ENCODE measurements at places on chromosomes 12 and 14. TPM values are rescaled to one million over a fixed set of nuclear protein-coding genes. Genes with fewer than 3 reads are reported as not detected.
A peak's percentile ranks its signal among the peaks of the same experiment; 100 is the strongest.

GRCh38 chr12:97960225-97960624, 497.6 kb downstream of the RMST start:
- H3K36me3 ChIP-seq, result no peaks in the 10 kb centered on the region
- no peaks in the 10 kb centered on the region for H3K4me1 ChIP-seq
- no peaks in the 10 kb centered on the region for H3K27me3 ChIP-seq
- DNase-seq, result no peak
- no peak overlapping the region for H3K4me3 ChIP-seq

The CDH24 gene
- 6.2 TPM for total RNA-seq

DNA sequence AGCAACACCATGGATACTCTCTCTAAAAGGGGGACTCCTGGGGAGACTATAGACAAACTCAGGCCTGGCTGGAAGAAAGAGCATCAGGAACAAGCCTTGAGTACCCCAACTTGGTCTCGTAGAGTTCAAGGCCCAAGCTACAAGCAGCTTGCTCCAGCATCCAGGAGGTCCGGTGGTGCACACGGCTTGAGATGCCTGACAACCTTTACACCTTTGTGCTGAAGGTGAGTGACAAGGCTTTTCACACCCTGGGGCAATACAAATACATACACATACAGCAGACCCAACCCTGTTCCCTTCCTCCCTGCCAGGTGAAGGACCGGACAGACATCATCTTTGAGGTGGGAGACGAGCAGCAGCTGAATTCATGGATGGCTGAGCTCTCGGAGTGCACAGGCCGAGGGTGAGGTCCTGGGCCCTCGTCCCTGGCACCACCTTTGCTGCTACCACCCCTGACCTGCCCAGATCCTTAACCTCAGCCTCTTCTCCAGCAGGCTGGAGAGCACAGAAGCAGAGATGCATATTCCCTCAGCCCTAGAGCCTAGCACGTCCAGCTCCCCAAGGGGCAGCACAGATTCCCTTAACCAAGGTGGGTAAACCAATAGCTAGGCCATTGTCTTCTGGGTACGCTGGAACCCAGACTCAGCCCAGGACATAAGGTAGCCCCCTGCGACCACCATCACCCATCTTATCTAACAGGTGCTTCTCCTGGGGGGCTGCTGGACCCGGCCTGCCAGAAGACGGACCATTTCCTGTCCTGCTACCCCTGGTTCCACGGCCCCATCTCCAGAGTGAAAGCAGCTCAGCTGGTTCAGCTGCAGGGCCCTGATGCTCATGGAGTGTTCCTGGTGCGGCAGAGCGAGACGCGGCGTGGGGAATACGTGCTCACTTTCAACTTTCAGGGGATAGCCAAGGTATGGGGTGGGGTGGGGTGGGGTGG, 41.2 kb downstream of the SH2B3 start:
- no peak overlapping the region for H3K4me3 ChIP-seq
- no peaks in the 10 kb centered on the region for H3K27me3 ChIP-seq
- H3K27ac ChIP-seq, result no peak overlapping the region
- peaks cover 27% of the 10 kb centered on the region for H3K4me1 ChIP-seq

DNA sequence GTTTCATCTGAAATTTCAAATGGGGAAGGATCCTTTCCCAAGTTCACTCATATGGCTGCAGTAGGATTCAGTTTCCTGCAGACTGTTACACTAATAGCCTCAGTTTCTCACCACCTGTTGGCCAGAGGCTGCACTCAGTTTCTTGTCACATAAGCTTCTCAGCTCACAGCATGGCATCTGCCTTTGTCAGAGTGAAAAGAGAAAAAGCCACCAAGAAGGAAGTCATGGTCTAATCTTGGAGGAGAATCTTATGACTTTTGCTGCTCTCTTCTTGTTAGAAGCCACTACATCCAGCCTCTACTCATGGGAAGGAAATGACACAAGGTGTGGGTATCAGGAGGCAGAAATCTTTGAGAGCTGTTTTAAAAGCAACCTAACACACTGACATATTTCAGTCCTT, 39.4 kb upstream of the BTG1 start:
- H3K27me3 ChIP-seq, result no peaks in the 10 kb centered on the region
- H3K27ac ChIP-seq, result no peak overlapping the region
- H3K36me3 ChIP-seq, result no peaks in the 10 kb centered on the region
- no peaks in the 10 kb centered on the region for H3K4me1 ChIP-seq

The FOXA1 gene
- not detected for total RNA-seq

GRCh38 chr14:40576880-40577478, 1029.7 kb upstream of the LRFN5 start:
- DNase-seq, result no peak
- H3K27ac ChIP-seq, result no peak overlapping the region
- no peak overlapping the region for H3K4me3 ChIP-seq
- no peaks in the 10 kb centered on the region for H3K27me3 ChIP-seq
- no peaks in the 10 kb centered on the region for H3K36me3 ChIP-seq
- H3K4me1 ChIP-seq, result no peaks in the 10 kb centered on the region

The MIP gene
- not detected for total RNA-seq

DNA sequence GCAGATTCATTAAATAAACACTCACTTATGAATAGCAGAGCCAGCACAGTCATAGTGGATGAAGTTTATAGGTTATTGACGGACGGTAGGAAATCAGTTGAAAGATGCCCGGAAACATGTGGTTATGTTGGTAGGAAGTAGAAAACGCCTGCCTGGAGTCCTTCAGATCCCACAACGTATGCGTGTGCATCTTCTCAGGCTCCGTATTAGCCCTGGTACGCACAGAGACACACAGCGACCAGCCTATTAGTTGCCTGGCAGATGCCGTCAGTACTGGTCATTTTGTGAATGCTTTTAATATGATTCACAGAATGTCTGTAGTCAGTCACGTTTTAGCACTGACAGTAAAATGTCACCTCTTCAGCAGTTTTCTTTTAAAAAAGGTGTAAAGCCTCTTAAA, 196.4 kb downstream of the RGS6 start:
- no peaks in the 10 kb centered on the region for H3K27me3 ChIP-seq
- H3K36me3 ChIP-seq, result no peaks in the 10 kb centered on the region
- no peak for DNase-seq

- H3K27me3 ChIP-seq, result no peaks in the 10 kb centered on the region
- no peak for DNase-seq
- H3K4me1 ChIP-seq, result peaks cover 3% of the 10 kb centered on the region
- H3K4me3 ChIP-seq, result no peak overlapping the region
- H3K27ac ChIP-seq, result peak overlapping the region; percentile 43
Observed at GRCh38 chr14:75299576-75299975, 20.9 kb downstream of the FOS start.

GRCh38 chr12:65885716-65886115, 61.4 kb downstream of the HMGA2 start:
- H3K27ac ChIP-seq, result no peak overlapping the region
- H3K27me3 ChIP-seq, result no peaks in the 10 kb centered on the region
- H3K4me3 ChIP-seq, result no peak overlapping the region
- H3K4me1 ChIP-seq, result peaks cover 5% of the 10 kb centered on the region

DNA sequence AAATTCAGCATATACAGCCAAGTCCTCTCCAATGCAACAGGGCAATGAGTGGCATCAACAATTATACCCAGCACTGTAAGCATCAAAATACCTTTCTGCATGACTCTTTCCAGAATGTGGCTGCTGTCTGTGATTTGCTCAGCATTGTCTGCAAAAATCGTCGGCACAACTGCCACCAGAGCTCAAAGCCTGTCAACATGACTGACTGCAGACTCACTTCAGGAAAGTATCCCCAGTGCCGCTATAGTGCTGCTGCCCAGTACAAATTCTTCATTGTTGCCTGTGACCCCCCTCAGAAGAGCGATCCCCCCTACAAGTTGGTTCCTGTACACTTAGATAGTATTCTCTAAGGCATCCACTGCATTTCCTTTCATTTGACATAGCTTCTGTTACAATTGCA, 735 bp downstream of the RNASE6 start:
- H3K4me1 ChIP-seq, result no peaks in the 10 kb centered on the region
- DNase-seq, result no peak
- H3K4me3 ChIP-seq, result peak overlapping the region; percentile 57
- H3K36me3 ChIP-seq, result no peaks in the 10 kb centered on the region

- no peak for DNase-seq
- peaks cover 4% of the 10 kb centered on the region for H3K4me1 ChIP-seq
- no peaks in the 10 kb centered on the region for H3K27me3 ChIP-seq
- H3K4me3 ChIP-seq, result no peak overlapping the region
Observed at GRCh38 chr12:64580681-64581080, 29.6 kb upstream of the RASSF3 start.

GRCh38 chr12:50268482-50268881, 14.8 kb downstream of the LIMA1 start:
- no peak overlapping the region for H3K27ac ChIP-seq
- H3K27me3 ChIP-seq, result no peaks in the 10 kb centered on the region
- no peak overlapping the region for H3K4me3 ChIP-seq
- H3K36me3 ChIP-seq, result no peaks in the 10 kb centered on the region
- peaks cover 6% of the 10 kb centered on the region for H3K4me1 ChIP-seq

DNA sequence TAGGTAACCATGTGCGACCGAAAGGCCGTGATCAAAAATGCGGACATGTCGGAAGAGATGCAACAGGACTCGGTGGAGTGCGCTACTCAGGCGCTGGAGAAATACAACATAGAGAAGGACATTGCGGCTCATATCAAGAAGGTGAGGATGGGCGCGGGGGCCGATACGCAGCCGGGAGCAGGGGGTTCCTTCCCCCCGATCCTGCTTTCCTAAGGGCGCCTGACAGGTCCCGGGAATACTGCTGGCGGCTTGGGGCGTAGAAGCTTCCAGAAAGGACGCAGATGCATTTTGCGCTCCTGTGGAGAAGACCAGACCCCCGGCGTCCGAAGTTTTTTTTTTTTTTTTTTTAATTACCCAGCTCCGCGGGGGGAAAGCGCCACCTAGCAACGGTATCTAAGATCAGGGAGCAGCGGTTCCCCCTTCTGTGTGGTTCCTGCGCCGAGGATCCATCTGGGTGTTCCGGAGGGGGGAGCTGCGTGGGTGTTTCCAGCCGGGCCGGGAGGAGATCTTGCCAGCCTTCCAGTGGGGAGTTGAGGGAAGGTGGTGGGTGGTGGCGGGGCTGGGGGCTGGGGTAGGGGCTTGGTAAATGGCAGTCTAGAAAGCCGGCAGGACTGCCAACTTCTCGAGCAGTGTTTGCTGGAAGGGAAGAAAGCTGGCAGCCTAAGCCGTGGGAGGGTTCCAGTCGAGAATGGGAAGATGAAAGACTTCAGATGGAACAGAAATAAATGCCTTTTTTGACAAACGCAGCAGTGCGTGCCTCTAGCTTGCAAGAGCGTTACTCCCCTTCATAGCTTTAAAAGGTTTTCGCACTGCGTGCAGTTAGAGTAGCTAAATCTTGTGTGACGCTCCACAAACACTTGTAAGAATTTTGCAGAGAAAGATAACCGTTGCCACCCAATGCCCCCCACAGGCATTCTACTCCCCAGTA, 764 bp downstream of the DYNLL1 start:
- peak overlapping the region; percentile 74 for H3K27ac ChIP-seq
- peaks cover 3% of the 10 kb centered on the region for H3K36me3 ChIP-seq
- H3K4me1 ChIP-seq, result peaks cover 30% of the 10 kb centered on the region
- DNase-seq, result peak; percentile 26
- no peaks in the 10 kb centered on the region for H3K27me3 ChIP-seq
- peak overlapping the region; percentile 90 for H3K4me3 ChIP-seq

- peaks cover 3% of the 10 kb centered on the region for H3K4me1 ChIP-seq
- DNase-seq, result no peak
- H3K27ac ChIP-seq, result no peak overlapping the region
Observed at GRCh38 chr12:92493816-92494215, 209.0 kb upstream of the PLEKHG7 start.

- no peak overlapping the region for H3K4me3 ChIP-seq
- no peaks in the 10 kb centered on the region for H3K36me3 ChIP-seq
- no peak overlapping the region for H3K27ac ChIP-seq
Observed at GRCh38 chr14:104639885-104640548, 35.4 kb upstream of the TMEM179 start.

GRCh38 chr12:94872971-94873733, 130.3 kb downstream of the NDUFA12 start:
- H3K27ac ChIP-seq, result no peak overlapping the region
- no peaks in the 10 kb centered on the region for H3K36me3 ChIP-seq
- no peak for DNase-seq

DNA sequence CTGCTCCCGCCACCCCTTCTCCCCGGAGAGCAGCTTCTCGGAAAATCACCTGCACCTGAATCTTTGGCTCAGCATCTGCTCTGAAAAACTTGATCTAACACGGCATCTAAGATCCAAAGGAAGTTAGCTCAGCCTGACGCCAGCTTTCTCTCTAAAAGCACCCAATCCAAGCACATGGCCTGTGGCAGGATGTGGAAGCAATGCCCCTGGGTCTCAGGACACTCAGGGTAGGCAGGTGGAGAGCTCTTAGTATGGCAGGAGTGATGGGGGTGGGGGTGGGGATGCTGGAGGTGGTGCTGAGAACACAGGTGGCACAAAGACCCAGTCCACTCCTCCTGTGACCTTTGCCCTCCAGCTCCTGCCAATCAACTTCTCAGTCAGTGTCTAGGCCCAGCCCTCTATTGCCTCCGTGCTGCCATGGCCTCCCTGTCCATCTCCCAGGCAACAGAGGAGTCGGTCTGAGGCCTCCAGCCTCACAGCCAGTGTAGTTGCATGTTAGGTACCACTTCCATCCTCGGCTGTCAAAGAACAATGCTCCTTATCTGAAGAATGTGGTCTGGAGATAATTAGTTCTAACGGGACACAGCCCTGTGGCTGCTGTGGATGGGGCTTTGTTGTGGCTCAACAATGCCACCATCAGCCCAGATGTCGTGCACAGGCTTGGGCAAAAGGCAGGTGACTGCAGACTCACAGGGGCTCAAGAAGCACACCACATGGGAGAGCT, 180.0 kb upstream of the C14orf180 start:
- H3K4me3 ChIP-seq, result no peak overlapping the region
- H3K27ac ChIP-seq, result no peak overlapping the region
- H3K36me3 ChIP-seq, result no peaks in the 10 kb centered on the region
- no peak for DNase-seq

The ITGB7 gene
- total RNA-seq, result 8.3 TPM

The KLHDC1 gene
- 11.4 TPM for total RNA-seq
